ENCODE measurements at places on chromosomes 16 and 17. TPM values are rescaled to one million over a fixed set of nuclear protein-coding genes. Genes with fewer than 3 reads are reported as not detected.

DNA sequence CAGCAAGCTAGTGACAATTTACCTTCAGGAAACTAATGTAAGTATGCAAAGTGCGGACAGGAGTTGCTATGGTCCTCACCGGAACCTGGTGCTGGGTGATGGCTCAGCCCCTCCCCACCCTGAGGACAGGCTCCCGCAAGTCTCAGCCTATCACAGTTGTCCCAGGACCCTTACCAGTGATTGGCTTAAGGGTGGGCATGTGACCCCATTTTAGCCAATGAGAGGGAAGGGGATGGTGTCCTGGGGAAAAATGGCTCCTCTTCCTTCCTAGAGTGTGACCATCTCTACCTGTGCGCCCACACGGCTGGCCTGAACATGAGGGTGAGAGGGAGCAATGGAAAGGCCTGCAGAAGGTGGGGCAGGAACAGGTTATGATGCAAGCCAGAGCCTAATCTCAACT is 80.4 kb downstream of the C16orf78 start:
- DNase-seq = peak; percentile 30

GRCh38 chr16:53465606-53466280 is 31.5 kb downstream of the RBL2 start:
- no peak for DNase-seq

GRCh38 chr16:55615071-55615470 is 40.7 kb upstream of the SLC6A2 start:
- no peak for DNase-seq

DNA sequence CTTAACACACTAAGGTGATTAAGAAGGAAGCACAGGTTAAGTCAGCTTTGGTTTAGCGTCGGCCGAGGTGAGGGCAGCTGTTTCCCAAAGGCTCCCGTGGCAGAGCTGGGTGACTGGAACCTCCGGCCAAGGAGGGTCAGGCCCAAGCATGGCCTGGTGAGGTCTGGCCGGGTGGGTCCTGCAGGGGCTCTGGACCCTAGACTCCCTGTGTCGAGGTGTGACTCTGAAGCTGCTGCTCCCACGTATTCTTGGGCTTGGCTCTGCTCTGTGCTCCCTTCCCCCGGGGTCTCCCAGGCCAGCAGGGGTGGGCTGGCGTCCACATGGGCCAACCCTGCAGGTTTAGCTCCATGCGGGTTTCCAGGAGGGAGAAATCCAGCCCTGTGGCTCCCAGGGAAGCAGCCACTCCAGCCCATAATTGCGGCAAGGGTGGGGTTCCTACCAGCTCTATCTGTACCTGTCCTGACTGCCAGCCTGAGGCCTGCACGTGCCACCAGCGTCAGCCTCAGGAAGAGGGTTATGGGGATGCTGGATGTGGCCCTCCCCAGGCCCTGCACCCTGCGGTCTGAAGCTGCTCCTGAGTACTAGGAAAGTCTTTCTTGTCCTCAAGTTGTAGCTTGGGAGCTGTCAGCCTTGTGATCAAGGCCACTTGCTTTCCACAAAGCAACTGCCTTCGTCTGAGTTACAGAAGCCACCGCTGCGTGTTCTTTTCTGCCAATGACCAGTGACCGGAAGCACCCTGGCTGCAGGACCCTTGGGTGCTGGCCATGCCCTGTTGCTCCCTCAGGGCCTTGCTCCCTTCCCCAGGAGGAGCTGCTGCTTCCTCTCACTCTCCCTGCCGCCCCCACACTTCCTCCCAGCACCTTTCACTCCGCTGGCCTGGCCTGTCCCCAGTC is 4.8 kb downstream of the CDK5R1 start:
- DNase-seq = peak; percentile 51

DNA sequence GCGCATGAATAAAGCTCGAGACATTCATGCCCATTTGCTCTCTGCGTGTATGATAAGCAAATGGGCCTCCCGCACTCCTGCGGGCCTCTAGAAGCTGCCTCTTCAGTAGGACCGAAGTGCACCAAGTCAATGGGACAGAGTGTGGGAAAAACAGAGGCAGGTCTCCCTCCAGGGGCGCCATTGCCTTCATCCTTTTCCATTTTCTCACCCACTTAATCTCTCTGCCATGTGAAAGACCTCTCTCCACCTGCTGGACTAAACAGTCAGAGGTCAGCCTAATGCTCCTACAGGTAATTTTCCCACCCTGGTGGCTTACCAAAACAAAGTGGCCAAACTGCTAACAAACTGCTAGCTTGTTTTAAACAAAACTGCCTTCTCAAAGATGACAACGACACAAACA is 210.9 kb downstream of the ZFHX3 start:
- DNase-seq = no peak

DNA sequence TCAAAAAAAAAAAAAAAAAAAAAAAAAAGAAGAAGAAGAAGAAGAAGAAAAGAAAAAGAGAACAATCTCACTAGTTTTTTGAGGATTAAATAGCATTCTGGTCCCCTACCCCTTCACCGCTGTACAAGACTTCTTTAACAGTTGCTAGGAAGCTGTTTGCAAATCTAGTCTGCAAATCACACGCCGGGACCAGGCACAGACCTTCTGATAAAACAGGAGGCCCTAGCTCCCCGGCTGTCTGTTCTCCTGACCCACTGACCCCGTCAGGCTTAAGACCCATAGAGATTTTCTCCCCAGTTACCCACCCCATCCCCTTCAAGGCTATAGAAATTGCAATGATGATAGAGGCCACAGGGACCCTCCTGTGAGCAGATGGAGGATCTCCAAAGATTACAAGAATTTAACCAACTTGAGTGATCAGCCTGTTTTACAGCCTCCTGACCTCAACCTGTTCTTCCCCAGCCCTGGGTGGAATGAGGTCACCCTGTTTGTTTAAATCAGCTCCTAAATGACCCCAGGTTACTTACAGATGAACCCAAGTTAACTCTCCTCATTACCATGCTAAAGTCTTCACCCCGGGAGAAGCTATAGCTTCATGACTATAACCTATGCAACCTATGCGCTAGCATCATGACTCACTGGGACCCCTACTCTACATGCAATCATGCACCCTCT is 11.8 kb upstream of the SULT1A1 start:
- DNase-seq = no peak

DNA sequence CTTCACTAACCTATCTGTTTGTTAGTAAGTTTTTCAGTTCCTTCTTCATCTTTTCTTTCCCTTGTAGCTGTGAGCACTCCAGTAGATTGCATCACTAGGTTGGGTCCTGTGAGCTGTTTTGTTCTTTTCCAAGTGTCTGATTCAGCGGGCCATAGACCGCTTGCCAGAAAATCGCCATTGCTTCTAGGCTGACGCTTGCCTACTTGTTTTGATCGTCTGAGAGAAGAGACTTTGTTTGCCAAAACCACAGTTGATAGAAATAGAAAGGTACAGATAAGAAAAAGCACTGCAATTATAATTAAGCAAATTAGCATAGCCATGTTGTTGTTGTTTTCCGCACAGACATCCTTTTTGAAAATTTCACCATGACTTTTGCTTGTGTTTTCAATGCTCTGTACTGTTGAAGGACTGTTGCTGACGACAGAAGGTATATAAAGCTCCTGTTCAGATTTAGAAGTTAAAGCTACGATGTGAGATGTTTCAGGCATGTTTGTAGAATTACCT is 3.1 kb downstream of the EVI2A start:
- DNase-seq = no peak

- no peak for DNase-seq
Measured at GRCh38 chr16:79868841-79869240, 268.3 kb upstream of the MAF start.

- DNase-seq = no peak
Measured at GRCh38 chr16:64450177-64450576, 671.7 kb downstream of the CDH11 start.

- DNase-seq = no peak
Measured at GRCh38 chr16:14372471-14372870, 257.6 kb downstream of the PARN start.

GRCh38 chr16:3101841-3102470 is 2.9 kb upstream of the ZSCAN10 start:
- DNase-seq = no peak

GRCh38 chr16:55469821-55470532 is 9.0 kb upstream of the MMP2 start:
- DNase-seq = peak; percentile 57

DNA sequence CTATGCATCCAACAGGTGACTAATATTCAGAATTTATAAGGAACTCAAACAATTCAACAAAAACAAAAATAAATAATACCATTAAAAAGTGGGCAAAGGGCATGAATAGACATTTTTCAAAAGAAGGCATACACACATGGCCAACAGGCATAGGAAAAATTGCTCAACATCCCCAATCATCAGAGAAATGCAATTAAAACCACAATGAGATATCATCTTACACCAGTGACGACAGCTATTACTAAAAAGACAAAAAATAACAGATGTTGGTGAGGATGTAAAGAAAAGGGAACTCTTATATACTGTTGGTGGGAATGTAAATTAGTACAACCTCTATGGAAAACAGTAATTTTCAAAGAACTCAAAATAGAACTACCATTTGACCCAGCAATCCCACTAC is 250.4 kb upstream of the N4BP1 start:
- DNase-seq = no peak

DNA sequence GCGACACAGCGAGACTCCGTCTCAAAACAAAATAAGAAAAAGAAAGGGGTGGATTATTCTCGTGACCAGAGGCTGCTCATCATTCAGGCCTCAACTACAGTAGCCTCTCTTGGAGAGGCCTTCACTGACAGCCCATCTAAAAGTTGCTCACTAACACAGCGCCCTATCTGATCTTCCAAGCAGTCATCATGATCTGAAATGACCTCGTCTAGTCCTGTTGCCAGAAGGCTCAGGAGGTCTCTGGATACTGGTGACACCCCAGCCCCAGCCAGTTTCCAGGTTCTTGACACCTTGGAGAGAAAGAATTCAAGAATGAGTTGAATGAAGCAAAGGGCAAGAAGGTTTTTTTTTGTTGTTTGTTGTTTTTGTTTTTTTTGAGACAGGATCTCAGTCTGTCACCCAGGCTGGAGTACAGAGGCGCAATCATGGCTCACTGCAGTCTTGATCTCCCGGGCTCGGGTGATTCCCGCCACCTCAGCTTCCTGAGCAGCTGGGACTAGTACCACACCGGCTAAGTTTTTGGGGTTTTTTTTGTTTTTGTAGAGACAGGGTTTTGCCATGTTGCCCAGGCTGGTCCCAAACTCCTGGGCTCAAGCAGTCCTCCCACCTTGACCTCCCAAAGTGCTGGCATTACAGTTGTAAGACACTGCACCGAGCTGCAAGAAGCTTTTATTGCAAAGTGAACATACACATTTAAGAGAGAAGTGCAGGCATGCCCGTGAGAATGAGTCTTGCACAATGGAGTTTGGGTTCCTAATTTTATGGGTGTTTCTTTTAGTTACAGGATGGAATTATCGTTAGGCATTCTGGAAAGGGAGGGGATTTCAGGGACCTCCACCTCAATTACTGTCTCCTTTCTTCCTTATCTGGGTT is 2.7 kb upstream of the ZC3H7A start:
- no peak for DNase-seq

GRCh38 chr16:4316864-4317531 is 1.1 kb downstream of the GLIS2 start:
- DNase-seq = no peak

DNA sequence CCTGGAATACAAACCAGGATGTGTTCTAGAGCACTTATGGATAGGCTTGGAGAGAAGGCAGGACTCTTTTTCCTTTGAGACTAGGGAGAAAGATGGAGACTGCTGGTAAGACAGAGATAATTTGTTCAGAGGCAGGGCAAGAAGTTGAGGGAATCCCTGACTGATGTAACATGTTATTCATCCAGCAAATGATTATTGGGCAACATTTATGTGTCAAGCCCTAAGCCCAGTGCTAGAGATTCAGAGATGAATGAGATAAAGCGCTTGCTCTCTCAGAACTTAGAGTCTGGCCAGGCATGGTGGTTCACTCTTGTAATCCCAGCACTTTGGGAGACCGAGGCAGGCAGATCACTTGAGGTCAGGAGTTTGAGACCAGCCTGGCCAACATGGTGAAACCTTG is 47.8 kb upstream of the NUFIP2 start:
- DNase-seq = no peak

DNA sequence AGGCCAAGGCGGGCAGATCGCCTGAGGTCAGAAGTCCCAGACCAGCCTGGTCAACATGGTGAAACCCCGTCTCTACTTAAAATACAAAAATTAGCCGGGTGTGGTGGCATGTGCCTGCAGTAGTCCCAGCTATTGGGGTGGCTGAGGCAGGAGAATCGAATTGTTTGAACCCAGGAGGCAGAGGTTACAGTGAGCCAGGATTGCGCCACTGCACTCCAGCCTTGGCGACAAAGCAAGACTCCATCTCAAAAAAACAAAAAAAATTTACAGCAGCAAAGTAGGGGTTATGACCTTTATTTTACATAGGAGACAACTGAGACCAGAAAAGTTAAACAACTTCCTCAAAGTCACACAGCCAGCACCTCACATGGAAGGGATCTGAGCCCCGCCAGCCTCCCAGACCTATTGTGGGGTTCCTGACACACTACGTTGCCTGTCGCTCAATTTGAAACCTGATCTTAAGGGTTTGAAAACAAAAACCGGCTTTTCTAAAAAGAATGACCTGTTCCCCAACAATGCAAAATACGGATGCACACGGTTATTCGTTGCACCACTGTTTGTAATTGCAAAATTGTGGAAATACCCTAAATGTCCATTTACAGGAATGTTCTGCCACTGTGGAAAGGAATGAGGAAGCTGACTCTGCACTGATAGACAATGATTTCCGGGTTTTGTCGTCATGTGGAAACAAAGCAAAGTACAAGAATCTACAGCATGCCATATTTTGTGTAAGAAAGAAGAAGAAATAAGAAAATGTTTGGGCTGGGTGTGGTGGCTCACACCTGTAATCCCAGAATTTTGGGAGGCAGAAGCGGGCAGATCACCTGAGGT is 77.2 kb downstream of the CNGB1 start:
- DNase-seq = no peak

GRCh38 chr17:32191306-32191705 is 49.0 kb downstream of the RHOT1 start:
- DNase-seq = no peak

- DNase-seq = no peak
Measured at GRCh38 chr16:2093793-2094192, 41.9 kb downstream of the PKD1 start.

DNA sequence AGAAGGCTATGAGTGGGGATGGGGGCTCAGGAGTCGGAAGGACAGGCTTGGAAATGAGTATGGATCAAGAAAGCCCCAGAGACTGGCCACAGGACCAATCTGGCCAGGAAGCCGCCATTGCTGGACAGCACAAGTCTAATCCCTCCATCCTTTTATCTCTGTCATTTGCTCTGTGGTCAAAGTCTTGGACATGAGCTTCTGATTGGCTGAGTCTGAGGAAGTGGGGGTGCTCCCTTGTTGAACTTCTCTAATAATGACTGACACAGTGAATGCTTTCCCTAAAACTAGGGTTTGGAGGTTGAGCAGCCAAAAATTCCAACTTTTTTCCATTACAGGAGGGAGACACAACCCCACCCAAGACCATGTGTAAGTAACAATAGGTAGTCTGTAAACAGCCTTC is 97.4 kb downstream of the MARF1 start:
- DNase-seq = no peak

GRCh38 chr16:64012166-64012565 is 1109.7 kb downstream of the CDH11 start:
- DNase-seq = no peak

- peak; percentile 90 for DNase-seq
Measured at GRCh38 chr16:50301626-50302471, 35.5 kb downstream of the ADCY7 start.

Gene KRT15
- total RNA-seq = not detected

Gene BRIP1
- total RNA-seq = 0.45 TPM

Gene PRSS36
- 9.8 TPM for total RNA-seq

Gene ELOB
- 212 TPM for total RNA-seq

Gene TBC1D24
- total RNA-seq = 24.9 TPM

Gene GAST
- not detected for total RNA-seq

Gene C17orf107
- 3.0 TPM for total RNA-seq

Gene GAN
- 10.0 TPM for total RNA-seq

Gene CCL4
- total RNA-seq = 25.3 TPM

Gene TBC1D3I
- total RNA-seq = 0.19 TPM

Gene DCTPP1
- total RNA-seq = 26.8 TPM

Gene KRTAP4-5
- not detected for total RNA-seq

Data from mesenteric fat pad (tissue), 1 donor.